ENCODE measurements at places on chromosomes 12 and 14.

DNA sequence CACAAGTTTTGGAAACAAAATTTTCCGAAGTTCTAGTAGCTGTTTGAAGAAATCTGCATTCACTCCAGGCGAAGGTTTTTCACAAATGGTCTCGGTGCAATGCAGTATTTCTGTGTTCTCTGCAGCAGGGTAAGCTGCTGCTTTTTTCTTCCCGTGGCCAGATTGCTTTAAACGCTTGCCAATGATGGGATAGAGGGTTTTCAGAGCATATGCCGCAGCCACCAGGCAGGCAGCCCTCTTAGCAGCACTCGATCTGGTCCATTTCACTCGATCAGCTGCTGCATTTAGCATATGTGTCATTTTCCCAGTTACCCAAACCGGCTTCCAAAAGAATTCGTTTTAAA, 315 bp downstream of the ABCD2 start:
- DNase-seq = peak; percentile 82

DNA sequence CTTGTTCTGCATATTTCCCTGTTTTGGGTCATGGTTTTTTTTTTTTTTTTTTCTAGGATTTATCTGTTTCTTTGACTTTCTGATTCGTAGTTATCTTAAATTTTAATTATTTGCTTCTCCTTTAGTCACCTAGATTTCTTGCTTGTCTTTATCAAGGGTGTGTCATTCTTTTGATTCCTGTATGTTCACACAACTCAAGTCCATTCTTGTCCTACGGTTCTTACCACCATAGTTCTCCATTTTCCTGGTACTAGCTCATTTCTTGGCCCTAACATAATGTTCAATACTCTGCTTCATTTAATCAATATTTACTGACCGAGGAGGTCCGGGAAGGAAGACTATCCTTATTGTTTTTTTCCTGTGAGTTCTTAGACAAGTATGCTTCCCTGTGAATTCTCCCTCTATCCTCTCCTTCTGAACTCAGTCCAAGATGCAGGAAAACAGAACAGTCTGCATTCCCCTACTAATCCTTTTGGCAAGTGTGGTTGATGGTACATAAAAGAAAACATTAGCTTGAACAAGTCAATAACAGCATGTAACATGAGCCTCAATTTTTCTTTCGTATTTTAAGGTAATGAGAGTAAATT, 1346.4 kb upstream of the SEL1L start:
- no peak for DNase-seq

DNA sequence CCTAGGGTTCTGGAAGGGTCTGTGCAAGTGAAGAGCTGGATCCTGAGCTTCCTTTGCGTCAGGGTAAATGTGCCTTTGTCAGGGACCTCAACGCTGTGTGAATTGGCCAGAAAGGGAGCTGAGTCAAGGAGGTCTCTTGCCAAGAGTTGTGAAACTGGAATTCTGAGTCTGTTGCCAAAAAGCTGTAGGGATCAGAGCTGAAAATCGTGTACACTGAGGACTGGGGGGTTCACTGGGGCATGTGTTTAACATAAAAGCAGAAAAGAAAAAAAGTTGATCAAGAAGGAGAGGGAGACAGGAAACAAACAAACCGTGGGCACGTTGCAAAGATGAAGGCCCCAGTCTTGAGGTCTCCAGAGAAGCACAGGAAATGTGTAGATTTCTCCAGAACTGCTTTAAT, 1081.5 kb downstream of the VRK1 start:
- no peak for DNase-seq

DNA sequence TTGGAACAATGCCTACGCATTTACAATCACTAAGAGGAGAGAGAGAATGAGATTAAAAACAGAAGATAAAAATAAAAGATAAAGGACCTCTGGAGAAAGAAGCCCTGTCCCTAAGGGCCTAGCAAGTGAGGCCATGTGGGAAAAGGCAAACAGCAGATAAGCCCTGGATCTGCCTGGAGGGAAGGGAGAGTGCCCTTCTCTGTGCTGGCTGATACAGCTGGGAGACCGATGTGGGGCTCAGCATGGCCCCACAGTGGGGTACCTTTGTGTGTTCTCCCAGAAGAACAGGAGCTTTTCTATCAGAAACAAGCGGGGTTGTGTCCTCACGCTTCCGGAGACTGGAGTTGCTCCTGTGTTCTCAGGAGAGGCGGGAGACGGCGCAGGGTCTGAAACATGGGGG, 59.9 kb downstream of the TMCC3 start:
- DNase-seq = no peak

DNA sequence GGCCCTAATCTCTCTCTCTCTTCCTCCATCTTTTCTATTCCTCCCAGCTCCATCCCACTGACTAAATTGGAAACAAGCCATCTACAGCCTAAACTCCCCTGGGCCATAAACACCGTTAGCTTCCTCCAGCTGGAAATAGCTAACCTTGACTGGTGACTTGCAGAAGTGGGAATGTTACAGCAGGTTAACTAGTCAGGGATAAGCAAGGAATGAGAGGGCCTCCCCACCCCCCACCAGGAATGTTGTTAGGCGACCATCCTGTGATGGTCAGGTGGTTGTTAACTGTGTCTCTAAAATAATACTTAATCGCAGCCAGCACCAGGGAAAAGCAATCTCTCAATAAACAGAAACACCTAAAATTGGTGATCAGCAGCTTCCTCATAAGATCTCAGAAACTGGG, 40.8 kb downstream of the MIS18BP1 start:
- no peak for DNase-seq

DNA sequence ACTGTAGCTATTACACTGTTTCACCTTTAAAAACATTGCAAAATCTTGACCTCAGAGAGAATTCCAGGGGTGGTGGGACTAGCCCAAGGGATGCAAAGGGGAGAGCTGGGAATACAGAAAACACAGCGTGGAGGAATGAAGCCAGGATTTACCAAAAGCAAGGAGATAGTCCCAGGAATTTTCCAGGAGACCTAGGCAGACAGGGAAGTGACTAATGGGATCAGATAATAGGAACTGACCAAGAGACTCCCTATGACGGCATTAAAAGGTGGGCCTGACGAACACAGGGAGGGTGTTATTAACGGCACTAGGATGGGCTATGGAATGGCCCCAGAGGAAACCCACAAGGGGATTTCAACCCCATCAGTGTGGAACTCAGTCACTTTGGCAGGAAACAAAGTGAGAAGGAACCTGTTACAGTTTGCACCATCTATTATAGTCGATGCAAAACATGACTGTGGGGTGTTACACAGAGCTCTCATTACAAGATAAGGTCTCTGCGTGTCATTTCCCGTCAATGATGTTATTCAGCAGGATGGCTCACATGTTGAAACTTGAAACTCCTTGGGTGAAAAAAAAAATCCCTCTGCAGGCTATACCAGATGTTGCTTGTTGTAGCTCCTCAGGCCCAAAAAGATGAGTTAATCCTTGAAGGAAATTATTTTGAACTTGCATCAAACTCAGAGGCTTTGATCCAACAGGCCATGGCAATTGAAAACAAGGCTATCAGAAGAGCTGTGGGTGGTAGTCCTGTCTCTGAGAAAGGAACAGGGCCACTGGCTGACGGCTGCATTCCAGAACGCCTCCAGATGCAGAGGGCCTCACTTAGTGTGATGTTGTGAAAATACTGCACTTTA, 58.7 kb downstream of the DRAM1 start:
- no peak for DNase-seq

DNA sequence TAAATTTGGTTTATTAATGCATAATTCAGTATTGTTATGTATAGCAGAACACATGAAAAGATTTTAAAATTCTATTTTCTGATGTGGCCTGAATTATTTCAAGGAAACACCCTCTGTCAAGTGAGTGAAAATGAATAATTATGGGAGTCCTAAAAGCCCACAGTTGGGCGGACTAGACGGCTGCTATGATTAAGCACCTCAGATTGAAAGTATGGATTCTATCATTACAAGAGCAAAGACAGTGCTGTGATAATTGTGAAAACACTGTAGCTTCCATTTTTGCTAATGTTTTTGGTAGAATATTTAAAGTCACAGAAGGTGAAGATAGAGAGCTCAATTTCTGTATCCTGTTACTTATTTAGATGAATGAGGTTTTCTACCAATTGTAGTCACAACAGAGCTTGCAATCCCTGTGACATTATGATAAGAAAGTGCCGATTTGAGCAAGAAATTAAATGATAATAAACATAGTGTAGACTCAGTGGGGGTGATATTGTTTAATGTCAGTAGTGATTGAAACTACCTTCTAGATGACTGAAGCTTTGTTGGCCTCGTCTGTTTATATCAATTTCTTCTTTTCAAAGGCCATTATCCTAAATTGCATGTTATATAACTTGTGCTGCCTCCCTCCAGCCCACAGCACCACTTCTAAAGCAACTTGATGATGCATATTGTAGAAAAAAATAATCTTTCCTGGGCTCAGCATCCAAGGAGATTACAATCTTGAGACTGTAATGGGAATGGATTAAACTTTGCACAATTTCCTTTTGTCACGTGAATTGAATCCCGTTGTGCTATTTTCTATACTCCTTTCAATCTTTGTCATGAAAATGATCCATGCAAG, 359.8 kb downstream of the BTG1 start:
- DNase-seq = no peak

DNA sequence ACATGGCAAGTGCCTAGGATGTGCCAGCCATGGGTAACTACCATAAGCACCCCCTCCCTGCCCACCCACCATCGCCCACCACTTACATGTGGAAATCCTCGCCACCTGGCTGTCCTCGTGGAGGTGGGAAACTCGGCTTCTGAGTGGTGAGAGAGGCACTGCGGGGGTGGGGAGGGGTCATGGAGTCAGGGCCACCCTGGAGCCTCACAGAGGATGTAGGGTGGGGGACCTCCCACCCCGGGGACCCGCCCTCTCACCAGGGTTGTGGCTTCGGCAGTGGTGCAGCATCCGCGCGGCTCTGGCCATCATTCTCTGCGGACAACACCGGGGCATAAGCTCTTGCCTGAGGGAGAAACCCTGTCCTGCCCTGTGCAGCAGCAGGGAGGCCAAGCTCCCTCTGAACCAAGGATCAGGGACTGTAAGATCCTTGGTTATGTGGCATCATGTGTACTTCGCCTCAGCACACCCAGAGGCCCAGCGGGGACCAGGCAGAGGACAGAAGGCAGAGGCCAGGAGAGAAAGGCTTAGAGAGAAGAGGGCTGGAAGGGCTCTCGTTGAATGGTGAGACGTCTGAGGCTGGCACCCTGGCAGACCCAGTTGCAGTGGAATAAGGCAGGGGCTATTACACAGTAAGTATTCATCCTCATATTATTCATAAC, 12.8 kb upstream of the ENDOU start:
- DNase-seq = no peak

DNA sequence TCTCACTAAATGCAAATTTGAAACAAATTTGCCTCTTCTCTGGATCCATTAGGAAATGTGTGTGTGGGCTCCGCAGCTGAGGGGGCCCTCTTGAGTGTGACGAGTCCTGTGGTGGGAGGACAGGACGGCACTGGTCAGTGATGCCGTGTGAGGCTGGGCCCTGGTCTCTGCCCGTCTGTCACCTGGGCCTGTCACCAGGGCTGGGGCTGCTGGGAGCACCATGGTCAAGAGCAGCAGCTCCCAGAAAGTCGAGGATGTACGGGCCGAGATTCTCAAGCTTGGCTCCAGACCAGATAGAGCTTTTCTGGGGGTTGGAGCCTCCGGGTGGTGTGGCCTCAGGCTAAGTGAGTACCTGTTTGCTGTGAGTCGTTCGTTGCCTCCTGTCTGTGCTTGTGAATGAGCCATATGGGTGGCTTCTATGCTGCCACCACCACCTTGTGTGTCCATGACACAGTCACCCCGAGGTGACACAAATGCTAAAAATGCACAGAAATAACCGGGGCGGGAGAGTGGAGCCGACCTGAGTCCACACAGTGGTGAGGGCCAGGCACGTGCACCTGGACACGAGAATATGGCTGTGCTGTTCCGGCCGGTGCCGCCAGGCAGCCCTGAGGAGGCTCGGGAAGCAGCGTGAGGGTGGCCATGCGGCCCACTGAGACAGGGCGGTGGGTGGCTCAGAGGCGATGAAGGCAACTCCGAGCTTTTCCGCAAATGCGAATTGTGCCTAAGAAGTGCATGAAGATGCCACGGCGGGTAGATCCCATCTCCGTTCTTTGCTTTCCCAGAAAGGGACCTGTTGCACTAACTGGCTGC, 8.7 kb downstream of the PGAM5 start:
- DNase-seq = no peak

- DNase-seq = no peak
These were observed 4.4 kb downstream of the IPO8 start for GRCh38 chr12:30691122-30691879.
